ENCODE measurements at places on chromosomes 4 and X.
A peak's percentile ranks its signal among the peaks of the same experiment; 100 is the strongest.

- no peak for DNase-seq
These were observed 60.5 kb upstream of the ADGRG2 start for GRCh38 chrX:19182785-19183184.

DNA sequence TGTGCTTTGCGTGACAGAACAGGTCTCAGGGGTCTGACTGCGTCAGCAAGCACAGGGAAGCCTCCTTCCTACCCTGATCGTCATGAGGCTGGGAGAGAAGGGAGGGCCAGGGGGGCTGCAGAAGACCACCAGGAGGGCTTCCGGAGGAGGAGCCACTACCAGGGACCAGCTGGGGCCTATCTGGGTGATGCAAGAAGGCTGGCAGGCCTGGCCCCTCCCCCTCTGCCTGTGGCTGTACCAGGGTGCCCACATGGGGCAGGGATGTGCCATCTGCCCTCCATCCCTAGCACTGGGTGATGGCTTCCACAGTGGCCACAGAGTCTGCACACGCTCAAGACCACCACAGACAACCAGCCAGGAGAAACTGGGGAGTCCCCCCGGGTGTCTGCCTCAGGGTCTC is 116.4 kb upstream of the NKX1-1 start:
- DNase-seq = no peak

- no peak for DNase-seq
These were observed 26.4 kb downstream of the DHRSX start for GRCh38 chrX:2474280-2474962.

DNA sequence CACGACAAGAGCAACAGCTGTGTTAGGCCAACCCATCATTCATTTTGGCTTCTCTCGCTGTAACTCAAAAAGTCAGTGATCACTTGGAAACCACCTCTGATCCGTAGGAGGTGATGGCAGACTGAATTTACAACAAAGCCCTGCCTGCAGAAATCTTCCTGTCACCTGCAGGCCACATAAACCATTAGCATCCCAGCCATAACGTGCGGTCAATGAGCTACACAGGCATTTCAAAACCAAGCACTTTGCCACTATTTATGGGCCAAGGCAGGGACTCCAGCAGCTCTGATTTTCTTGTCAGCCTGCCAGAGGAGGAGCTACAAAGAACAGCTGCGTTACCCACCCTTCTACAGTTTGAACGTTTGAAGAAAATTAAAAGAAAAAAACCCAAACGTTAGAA is 228.1 kb upstream of the PPARGC1A start:
- DNase-seq = no peak

- DNase-seq = no peak
These were observed 3.4 kb downstream of the PF4V1 start for GRCh38 chr4:73856518-73856917.

DNA sequence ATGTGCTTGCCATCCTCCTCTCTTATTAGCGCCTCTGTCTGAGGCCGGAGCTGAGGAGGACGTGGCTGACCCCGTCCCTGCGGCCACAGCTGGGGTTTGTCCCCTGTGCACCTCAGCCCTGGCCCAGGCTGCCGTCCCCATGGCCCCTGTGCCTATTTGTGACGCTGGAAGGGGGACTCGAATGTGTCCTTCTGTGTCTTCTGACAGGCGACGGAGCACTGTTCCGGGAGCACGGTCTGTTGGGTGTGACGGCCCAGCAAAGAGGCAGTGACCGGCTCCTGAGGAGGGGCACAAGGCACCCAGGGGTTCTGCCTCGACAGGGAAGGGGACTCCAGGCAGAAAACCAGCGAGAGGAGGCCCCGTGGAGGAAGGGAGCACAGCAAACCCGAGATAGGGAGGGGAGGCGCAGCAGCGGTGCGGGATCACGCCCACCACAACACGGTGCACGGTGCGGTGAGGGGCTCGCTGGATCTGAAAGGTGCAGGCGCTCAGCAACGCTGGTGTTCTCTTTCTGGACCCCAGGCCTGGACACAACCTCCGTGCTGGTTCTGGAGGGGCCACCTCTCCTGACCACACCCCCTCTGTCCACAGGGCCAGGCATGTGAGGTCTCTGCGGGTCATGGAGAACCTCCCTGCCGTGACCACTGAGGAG is 5.6 kb downstream of the SH3TC1 start:
- DNase-seq = no peak

GRCh38 chr4:122003335-122003734 is 51.5 kb upstream of the TRPC3 start:
- DNase-seq = peak; percentile 0

GRCh38 chr4:58093352-58093751 is 983.2 kb upstream of the IGFBP7 start:
- DNase-seq = no peak

DNA sequence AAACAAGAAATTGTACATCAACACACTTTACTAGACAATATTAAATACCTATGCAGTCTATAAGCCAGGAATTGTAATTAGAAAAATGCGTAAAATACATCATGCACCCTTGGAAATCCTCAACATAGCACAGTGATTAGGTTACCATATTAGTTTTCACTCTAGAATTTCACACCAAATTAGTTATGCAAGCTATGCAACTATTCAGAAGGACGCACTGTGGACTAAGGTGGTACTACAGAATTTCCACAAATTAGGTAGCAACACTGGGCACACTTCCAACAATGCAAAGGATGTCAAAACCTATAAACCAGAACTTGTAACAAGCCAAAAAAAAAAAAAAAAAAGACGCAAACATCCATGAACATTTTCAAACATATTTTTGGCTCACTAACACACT is 71.1 kb upstream of the ZCCHC13 start:
- no peak for DNase-seq

GRCh38 chrX:39854772-39855747 is 242.7 kb downstream of the BCOR start:
- peak; percentile 51 for DNase-seq

DNA sequence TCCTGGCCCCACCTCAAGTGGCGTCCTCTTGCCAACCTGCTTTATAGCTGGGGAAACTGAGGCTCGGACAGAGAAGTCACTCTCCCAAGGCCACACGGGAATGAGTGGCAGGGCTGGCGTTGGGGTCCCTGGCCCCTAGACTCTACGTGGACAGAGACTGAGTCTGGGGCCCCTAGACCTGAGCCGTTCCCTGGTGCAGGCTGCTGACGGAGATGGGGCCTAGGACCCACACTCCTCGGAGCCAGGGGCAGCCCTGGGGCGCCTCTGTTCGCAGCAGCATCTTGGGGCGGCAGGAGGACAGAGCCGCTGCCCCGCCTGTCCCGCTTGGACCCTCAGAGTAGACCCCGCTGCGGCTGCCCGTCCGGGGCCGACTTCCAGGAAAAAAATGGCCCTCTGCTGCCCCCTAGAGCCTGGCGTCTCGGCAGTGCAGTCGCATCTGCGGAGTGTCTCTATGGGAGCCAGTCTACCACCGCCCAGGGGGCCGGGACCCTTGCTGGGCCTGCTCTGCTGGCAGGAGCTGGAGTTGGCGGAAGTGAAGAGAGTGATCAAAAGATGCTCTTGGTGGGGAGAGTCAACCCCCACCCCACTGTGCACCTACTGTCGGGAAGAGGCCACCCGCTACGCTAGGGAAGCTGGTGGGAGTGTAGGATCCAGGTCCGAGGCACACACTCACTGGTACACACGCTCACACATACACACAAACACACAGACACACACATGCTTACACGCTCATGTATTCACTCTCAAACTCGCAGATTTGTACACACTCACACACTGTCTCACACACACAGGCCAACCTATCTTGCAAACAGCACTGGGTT is 220.1 kb downstream of the AFAP1 start:
- peak; percentile 71 for DNase-seq

DNA sequence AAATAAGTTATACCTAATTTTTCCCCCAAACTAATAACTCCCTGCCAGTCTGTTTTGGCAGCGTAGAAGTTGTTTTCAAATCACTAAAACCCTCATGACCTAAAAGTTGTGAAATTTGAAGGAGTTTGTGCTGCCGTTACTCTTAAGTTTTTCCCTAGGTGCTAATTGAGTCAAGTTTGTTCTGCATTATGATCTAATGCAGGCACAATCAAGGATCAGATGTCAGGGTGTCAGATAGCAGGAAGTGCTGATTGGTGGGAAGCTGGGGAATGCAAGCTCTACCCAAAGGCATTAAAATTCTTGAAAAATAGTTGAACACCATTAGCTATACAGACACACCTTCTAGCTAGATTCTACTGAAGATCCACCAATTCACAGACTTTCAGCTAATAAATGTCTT is 51.9 kb downstream of the ARX start:
- no peak for DNase-seq

DNA sequence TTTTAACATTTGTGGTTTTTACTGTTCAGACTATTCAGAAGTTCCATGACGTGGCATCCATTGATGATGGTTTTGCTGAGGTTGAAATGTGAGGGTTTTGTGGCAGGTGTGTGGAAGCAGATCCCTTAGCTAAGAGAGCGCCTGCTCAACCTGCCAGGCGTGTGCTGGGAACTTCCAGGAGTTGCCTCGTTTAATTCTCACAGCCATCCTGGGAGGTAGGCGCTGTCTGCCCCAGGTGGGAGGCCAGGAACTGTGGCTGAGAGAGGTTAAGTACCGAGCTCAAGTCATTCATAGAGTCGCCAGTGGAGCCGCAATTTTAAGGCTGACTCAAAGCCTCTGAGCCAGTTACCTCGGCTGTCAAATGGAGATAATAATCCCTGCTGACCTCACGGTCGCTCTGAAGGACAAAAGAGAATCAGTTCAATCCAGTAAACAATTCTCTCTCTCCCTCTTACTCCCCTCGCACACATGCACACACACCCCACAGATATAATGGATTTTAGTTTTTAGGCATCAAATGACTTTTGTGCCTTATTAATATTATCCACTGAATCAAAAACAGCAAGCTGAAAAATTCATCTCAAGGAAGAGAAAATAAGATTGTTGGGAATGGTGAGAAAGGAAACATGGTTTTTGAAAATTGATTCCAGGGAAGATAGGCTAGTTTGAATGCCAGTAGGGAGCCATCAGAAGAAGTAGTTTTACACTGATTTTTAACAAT is 171.3 kb downstream of the PTTG2 start:
- DNase-seq = peak; percentile 53

- no peak for DNase-seq
These were observed 172.7 kb upstream of the USP9X start for GRCh38 chrX:40912576-40912975.

DNA sequence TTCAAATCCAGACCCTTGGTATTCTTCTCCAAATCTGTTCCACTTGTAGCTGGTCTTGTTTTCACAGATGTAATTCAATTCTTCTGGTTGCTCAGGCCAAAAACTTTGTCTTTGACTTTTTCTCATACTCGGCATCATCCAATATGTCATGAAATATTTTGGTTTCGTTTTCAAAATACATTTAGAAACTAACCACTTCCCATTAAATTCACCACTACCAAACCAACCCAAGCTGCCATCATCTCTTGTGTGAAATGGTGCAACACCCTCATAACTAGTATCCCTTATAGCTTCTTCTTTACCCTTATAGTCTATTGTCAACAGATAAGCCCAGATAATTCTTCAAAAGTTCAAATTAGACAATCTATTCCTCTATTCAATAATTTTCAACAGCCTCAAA is 192.1 kb downstream of the PRR32 start:
- DNase-seq = no peak

DNA sequence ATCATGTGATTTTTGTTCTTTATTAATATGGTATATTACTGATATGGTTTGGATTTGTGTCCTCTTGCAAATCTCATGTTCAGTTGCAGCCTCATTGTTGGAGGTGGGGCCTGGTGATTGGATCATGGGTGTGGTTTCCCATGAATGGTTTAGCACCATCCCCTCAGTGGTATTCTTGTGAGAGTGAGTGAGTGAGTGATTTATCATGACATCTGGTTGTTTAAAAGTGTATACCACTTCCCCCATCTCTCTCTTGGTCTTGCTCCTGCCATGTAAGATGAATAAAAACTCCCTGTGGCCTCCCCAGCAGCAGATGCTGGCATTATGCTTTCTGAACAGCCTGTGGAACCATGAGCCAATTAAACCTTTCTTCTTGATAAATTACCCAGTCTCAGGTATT is 111.5 kb downstream of the TAB3 start:
- no peak for DNase-seq

DNA sequence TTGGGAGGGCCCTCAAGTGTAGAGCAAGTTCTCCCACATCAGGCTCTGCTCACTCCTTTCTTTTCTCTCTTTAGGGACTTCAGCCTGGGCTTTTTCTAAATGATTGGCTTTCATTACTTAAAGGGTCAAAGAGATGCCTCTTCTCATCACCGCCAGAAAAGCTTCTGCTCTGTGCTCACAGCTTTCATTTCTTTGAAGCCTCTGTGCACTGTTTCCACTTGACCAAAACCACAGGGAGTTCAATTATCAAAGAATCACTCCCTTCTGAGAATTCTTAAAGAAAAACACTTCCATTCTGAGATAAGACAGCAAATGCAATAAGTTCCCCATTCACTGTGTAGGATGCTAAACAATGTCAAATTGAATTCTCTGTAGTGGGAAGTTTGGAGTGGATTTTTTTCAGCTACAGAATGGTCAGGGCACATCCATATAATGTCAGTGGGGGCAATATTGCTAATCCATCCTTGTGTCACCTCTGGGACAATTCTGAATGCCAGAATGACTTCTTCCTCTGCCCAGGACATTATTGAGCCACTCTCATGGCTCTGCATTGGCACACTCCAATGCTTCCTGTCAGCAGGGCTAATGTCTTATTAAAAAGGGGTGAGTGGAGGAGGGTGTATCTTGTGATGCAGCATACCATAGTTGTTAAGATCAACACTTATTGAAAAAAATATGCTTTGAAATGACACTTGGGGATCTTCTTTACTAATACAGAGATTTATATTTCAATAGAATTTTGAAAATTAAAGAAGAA is 217.6 kb downstream of the SNCA start:
- DNase-seq = no peak

DNA sequence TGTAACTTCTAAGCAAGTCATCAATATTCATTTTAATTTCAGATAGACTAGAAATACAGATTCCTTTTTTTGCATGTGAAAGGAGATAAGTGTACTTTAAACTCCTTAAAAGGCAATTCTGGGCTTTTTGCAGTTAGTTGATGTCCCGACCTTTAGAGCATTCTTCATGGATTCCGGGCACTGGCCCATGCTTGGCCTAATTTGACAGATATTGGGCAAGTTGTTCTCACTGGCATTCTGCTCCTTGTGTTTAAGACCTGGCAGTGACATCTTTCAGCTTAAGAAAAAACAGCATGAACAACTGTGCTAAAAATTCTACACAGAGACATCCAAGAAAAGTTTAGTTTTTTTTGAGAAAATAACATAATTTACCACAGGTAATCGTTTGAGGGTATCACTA is 1037.2 kb downstream of the PCDH18 start:
- no peak for DNase-seq

- DNase-seq = no peak
These were observed 142.5 kb downstream of the CHIC2 start for GRCh38 chr4:53921856-53922255.
